RKO (cell line): ENCODE measurements at places on chromosomes 4 and X.

GRCh38 chrX:114959729-114960128 lies 57.7 kb downstream of the IL13RA2 start:
- peak; percentile 55 for DNase-seq

DNA sequence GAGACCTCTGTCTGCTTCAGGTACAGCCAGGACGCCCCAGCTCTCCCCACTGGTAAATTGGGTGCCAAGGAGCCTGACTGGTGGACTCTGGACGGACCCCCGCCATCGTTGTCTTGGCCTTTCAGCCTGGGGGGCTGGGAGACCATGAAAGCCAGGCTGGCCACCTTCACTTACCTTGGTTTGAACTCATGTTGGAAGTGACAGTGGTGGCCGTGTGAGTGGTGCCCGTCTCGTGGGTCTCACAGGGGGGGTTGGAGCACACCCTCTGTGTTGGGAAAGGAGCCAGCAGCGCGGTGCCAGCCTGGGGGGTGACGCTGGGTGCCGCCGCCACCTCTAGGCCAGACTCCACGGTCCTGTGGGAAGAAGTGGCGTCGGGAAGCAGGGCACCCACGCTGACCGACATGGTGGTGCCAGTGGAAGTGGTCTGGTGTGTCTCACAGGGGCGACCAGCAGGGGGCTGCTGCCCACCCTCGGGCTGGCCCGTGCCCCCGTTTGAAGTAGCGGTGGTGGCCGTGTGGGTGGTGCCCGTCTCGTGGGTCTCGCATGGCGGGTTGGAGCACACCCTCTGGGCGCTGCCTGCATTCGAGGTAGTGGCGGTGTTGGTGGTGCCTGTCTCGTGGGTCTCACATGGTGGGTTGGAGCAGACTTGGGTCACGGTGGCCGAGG lies 9.6 kb upstream of the RENBP start:
- DNase-seq: no peak

- no peak for DNase-seq
Measured at GRCh38 chrX:19750783-19751467, 136.5 kb downstream of the SH3KBP1 start.

- DNase-seq: peak; percentile 36
Measured at GRCh38 chr4:18463987-18464559, 442.5 kb upstream of the LCORL start.

- DNase-seq: no peak
Measured at GRCh38 chrX:71199252-71200008, 23.6 kb upstream of the GJB1 start.

DNA sequence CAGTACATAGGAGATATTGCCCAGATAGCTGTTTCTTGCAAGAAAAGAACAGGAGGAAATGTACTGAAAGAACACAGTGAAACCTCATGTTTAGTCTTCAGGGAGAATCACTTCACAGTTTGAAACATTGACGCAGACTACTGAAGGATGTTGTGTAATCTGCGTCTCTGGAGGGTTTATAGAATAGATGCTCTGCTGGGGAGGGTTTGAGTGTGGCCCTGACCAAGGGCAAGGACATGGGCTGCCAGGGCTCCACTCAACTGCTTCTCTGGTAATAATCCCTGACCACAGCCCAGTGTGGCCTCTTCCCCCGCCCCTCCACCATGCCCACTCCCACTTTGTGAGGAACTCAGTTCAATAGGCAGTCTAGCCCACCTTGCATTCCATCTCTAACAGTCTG lies 15.8 kb upstream of the ACE2 start:
- DNase-seq: no peak

GRCh38 chrX:108171671-108172070 lies 80.1 kb downstream of the ATG4A start:
- DNase-seq: no peak

DNA sequence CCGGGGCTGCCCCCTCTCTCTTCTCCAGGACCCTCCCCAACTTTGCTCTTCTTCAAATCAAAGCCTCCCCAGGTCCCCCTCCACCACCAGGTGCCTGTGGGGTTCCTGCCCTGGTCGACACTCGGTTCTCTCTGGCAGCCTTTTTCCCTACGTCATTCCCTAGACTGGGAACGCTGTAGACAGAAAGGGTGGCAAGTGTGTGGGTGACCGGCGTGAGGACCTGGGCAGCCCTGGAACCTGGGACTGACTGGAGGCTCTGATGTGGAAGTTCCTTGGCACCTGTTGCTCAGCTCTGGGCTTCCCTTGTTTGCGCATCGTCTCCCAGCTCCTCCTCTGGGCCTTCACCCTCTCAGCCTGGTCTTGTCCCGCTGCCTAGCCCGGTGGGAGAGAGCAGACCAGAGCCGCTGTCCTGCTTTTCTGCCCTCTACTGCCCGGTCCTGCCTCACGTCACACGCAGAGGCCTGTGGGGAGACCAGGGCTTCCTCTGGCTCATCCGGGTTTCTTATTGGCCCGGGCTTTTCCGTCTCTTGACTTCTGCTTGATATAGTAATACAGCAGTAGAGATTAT lies 1.3 kb downstream of the TACC3 start:
- DNase-seq: peak; percentile 71

- DNase-seq: peak; percentile 71
Measured at GRCh38 chr4:77385124-77385969, 220.3 kb upstream of the CXCL13 start.

DNA sequence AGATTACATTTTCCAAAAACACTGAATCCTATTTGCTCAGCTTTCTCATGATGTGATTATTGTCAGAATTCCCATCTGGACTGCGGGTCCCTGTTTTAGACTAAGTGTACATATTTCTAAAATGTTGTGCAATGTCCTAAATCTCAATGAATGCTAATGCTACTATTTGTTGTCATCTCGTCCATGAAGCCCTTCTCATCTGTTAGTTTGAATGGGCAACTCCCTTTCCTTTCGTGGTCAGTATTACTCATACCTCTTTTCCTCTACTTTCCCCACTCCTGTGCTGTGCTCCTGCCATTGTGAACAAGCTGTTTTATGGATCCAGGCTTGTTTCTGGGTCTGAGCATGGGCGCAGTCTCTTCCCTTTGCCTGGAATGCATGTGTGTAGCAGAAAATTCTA lies 91.0 kb downstream of the MID1 start:
- no peak for DNase-seq

DNA sequence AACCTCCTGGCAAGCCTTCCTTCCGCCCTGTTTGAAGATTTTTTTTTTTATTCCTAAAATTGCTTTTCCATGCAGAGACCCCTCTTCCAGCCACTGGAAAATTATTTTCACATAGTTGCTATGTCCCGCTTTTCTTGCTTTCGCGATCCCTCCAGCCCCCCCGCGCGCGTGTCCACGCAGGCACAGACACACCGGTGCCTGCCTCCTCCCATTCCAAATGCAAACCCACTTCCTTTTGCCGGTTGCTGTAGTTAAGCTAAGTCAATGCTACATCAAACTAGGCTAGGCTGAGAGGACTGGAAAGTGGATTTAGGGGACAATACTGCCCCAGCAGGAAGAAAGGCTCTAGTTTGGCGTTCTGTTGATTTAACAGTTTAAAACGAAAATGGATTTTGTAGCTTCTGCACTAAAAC lies 111.0 kb downstream of the DHX15 start:
- DNase-seq: peak; percentile 82

- DNase-seq: no peak
Measured at GRCh38 chr4:57219431-57219830, 109.2 kb upstream of the IGFBP7 start.
